ENCODE measurements at places on chromosomes 2 and 18.
A peak's percentile ranks its signal among the peaks of the same experiment; 100 is the strongest.

DNA sequence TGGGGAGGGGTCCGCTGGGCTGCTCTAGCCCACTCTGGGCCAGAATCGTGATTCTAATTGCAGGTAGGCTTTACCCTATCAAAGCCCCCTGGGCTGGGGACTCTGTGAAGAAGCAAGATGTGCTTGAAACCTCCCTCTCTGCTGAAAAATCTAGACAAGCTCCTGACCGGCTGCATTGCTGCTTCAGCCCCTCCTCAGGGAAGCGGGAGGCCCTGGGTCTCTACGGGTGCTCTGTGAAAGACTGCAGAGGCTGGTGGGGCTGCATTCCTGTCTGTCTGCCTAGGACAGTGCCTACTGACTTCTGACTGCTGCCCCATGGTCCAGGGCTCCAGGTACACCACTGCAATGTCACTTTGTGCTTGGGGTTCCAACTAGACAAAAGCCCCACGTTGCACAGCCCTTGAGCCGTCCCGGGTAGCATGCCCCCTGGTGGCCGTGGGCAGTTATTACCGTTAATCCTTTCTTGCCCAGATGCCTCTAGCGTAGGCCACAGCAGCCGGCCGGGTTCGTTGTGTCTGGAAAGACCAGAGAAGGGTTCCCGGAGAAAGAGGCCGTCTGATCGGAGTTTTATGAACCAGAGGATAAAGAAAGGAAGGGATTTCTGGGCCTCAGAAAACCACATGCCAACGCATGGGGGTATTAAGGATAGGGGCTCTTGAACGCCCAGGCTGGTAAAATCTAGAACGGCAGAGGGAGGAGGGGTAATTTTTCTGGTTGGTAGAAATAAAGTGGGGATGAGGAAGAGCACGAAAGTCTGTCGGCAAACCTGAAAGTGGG lies 15.9 kb upstream of the C1QL2 start:
- peak; percentile 75 for DNase-seq

- DNase-seq, result no peak
Measured at GRCh38 chr2:69043736-69044400, 30.9 kb downstream of the ANTXR1 start.

GRCh38 chr2:121284463-121285449 lies at the start of gene TFCP2L1:
Gene TFCP2L1 (minus strand): TSS chr2:121285202. CDS start chr2:121285109, 93 bp downstream.
- no peak for DNase-seq

DNA sequence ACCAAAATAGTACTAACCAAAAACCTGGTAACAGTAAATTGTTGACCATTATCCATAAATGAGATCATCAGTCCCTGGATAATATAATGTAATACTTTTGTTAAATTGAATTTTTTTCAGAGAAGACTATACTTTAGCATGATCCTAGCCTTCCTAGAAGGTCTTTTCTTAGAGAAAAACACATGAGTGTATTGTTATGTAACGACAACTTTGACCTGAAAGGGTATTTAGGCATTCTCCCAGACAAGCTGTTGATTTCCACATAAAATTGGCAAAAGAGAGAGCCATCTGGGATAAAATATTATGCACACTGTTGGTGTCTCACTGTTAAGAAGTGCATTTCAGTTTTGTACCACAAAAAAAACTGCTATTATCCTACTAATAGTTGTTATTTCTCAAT lies 120.0 kb upstream of the MAPRE2 start:
- DNase-seq, result no peak

DNA sequence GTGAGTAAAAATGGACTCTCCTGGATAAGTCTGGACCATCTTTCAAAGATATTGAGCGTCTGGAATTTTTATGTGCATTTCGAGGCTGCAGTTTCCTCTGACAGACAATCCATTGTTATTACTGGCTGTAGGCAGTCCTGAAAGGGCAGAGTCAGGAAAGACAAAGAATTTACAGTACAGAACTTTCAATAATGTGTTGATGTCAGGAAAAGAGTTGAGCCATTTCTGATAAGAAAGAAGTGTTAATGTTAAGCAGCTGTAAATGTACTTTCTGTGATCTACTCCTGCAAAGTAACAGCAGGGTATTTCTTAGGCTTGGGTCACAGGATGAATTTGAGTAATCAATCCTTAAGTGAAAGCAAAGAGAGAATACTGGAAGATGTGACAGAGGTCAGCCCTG lies 29.8 kb downstream of the TSPYL6 start:
- DNase-seq, result no peak

DNA sequence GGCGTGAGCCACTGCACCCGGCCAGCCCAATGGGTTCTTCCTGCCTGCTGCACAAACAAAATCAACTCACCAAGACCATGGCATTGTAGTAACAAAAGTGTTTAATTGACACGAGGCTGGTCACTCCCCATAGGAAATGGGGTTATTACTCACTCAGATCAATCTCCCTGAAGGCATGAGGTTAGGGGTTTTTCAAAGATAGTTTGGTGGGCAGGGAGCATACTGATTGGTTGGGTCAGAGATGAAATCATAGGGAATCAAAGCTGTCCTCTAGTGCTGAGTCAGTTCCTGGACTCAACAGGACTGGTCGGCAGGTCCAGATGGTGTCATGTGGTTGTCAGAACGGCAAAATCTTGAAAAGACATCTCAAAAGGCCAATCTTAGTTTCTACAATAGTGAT lies 122.1 kb downstream of the TMEM17 start:
- DNase-seq, result no peak

DNA sequence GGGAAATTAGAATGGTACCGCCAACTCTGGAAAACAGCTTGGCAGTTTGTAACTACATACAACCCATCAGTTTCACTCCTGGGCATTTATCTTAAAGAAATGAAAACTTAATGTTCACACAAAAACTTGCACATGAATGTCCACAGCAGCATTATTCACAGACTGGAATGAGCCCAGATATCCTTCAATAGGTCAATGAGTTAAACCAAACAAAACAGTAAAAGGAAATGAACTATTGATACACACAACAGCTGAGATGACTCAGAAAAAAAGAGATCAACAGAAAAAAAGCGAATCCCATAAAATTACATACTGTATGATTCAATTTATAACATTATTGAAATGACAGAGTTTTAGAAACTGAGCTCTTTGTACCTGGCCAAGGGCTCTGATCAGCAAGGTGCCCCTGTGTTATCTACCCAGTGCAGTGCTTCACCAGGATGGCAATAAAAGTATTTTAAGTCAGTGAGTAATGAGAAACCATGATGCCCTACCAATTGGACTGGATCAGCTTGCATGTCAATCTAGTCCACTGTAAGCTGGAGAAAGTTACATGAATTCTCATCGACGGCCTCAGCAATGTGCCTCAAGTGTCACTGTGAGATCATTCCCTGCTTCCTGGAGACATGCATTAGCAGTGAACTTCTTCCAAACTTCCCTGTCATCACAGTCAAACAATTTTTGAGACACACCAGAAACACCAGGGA lies 21.9 kb downstream of the TMEM237 start:
- no peak for DNase-seq
